Left forelimb (tissue), 1 donor: ENCODE measurements at places on chromosomes 11 and 22.

- no peak for DNase-seq
Measured at GRCh38 chr22:30990690-30991089, 21.6 kb downstream of the TUG1 start.

- no peak for DNase-seq
Measured at GRCh38 chr11:127592371-127592770, 591.8 kb upstream of the KIRREL3 start.

GRCh38 chr22:47373648-47374272 is 611.3 kb downstream of the TBC1D22A start:
- peak; percentile 18 for DNase-seq

- peak; percentile 58 for DNase-seq
Measured at GRCh38 chr11:76795290-76795935, 12.3 kb downstream of the TSKU start.

GRCh38 chr11:71421392-71421950 is 26.7 kb downstream of the DHCR7 start:
- no peak for DNase-seq

GRCh38 chr11:80727315-80727714 is 1286.5 kb upstream of the TENM4 start:
- no peak for DNase-seq

- DNase-seq = no peak
Measured at GRCh38 chr11:71996946-71997345, 1.8 kb upstream of the IL18BP start.

GRCh38 chr11:35050541-35050995 is 88.4 kb upstream of the CD44 start:
- no peak for DNase-seq

DNA sequence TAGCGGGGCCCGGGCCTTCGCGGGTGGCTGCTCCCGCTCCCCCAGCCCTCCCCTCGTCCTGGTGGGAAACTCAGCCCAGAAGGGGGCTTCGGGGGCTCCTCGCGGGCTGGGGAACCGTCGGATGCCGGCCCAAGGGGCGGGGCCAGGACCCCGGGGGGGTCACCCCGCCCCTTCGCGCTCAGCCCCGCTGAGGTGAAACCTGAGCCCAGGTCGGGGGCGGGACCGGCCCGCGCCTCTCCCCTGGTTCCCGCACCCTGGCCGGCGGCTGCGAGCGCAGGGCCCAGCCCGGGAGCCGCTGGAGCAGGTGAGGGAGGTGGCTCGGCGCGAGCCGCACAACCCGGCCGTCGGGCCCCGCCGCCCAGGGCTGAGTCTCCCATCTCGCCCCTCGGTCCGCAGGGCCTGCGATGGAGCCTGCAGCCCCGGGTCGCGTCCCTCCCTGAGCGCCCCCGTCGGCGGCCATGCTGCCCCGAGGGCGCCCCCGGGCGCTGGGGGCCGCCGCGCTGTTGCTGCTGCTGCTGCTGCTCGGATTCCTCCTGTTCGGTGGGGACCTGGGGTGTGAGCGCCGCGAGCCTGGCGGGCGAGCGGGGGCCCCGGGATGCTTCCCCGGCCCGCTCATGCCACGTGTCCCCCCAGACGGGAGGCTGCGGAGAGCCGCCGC is at the start of gene LARGE2:
Gene LARGE2 (plus strand): TSS at position 232 of the 658 bp plus-strand sequence. CDS start 227 bp downstream, at position 459.
- peak; percentile 65 for DNase-seq

DNA sequence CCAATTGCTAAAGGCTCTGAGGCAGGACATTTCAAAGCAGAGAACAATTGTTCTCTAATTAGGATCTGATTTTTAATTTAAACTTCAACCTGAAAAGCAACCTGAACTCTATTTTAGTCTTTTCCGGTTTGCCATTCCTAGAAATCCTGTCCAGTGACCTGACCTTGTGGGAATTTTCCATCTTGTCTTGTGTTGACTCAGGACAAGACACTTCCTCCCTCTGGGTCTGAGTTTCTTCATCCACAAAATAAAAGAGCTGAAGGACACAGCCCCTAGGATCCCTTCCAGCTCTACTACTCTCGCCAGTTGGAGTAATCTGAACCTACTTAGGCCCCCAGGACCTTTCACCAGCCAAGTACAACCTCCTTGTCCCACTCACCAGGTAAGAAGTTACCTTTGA is 66.5 kb upstream of the POU2AF1 start:
- no peak for DNase-seq

DNA sequence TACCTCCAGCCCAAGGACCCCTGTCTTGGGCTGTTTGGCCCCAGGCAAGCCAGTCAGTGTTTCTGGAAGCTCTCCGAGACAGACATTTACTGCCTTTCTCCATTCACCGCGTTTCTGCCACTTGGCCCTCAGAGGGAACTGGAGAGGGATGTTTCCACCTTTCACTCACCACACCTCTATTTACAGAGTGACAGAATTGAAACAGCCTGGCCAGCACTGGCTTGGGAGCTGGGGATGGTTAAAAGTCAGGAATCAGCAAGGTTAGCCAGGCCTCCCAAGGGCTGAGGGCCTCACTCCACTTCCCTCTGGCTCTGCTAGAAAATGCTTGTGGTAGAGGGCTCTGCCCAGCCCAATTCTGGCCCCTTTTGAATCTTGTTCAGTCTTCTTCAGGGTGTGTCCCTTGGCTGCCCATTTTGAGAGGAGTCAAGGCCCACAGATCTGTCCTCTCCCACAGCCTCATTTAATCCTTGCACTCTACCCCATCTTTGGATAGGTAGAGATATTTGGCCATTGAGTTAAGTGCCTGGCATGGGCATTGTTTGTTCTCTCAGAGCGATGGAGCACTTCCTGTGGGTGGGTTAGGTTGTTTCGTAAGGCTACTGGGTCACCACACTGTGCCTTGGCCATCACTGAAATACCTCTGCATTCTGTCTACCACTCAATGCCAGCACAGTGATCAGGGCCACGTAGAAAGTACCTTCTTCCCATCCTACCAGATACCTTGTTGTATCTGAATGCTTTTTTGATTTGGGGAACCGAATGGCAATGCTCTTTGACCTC is 119.2 kb downstream of the MICAL2 start:
- no peak for DNase-seq

- no peak for DNase-seq
Measured at GRCh38 chr22:43992331-43992821, 31.7 kb upstream of the PARVB start.

DNA sequence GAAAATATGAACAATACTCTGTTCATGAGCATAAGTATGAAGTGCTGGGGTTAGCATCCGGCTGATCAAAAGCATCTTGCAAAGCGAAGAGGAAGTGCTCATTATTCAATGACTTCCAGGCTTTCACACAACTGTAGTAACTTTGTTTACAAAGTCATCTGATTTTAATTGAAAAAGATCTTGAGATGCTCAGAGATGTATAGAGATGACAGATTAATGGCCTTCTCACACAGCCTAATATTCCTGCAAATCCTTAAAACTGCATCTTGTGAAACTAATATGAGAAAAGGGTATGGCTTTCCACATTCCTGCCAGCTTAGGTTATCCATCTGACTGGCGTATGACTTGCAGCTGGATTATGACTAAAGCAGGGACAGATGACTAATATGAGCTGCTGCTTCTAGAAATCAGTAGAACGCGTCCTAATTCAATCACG is 125.4 kb downstream of the CASP12 start:
- no peak for DNase-seq

- no peak for DNase-seq
Measured at GRCh38 chr22:36554098-36554497, 25.1 kb upstream of the EIF3D start.

- DNase-seq = no peak
Measured at GRCh38 chr22:34886812-34887211, 179.1 kb upstream of the ISX start.

GRCh38 chr11:115348416-115348815 is 155.8 kb downstream of the CADM1 start:
- no peak for DNase-seq

- no peak for DNase-seq
Measured at GRCh38 chr11:115581871-115582639, 77.8 kb upstream of the CADM1 start.

DNA sequence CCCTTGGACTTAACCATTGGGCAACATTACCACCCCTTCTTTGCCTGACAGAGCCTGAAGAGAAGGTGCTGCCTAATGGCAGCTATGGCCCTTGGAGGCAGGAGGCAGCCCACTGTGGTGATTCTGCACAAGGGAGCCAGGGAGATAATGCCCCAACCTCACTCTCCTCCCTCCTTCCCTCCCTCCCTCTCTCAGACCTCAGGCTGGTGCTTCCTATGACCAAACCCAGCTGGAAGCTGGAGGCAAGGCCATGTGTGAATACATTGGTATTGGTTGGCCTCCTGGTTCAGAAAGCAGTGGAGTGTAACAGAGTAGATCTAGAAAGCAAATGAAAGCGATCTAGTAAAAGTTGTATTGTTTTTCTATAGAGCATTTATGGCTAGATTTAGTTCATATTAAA is 233.1 kb downstream of the CSNK2A3 start:
- no peak for DNase-seq

DNA sequence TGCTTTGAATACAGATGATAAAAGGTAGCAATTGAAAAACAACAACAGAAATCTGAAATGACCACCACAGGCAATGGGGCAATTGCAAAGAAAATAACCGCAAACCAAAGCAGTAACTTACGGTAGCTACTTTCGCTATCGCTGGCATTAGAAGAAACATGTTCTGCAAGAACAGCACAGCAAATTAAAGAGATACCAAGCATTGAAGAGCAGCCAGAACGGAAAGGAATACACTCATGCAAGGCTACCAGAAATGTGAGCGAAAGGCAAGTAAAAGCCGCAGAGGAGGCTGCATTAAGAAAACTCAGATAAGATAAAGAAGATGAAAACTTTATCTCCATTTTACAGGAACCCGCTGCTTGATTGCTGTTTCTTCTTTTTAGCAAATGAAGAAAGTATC is 194.1 kb upstream of the CCDC90B start:
- DNase-seq = no peak

DNA sequence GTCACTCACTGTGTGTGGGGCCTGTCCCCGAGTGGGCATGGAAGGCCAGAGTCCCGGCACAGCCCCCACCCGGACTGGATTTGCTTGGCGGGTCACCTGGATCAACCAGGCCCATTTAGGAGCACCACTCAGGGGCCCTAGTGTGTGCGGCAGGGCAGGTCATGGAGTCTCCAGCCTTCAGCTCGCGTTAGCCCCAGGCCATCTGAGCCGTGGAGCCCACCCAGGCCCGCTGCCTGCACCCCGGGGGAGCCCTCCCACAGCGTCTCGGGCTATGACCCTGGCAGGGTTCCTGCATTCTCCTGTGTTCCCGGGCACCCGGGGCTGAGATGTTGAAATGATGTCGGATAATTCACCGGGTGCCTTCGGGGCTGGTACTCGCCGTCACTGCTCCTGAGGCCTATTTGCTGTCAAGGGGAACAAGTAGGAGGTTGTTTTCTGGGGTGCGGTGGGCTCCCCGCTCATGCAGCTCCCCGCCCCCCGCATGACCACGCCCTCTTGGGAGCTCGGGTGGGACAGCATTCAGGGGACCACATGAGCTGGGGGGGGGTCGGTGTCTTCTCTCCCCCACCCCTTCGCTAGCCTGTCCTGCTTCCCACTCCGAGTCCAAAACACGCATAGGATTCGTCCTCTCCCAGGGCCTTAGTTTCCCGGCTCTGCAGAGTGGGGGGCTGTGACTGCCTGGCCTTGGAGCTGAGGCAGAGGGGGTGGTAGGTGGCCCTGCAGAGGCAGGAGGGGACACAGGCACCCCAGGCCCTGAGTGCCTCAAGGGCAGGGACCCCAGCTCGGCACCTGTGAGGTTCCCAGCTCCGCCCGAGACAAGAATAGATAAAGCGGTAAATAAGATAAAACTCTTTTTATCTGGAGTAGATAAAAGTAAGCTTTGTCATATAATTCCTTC is 77.2 kb downstream of the KCNQ1 start:
- DNase-seq = peak; percentile 62

DNA sequence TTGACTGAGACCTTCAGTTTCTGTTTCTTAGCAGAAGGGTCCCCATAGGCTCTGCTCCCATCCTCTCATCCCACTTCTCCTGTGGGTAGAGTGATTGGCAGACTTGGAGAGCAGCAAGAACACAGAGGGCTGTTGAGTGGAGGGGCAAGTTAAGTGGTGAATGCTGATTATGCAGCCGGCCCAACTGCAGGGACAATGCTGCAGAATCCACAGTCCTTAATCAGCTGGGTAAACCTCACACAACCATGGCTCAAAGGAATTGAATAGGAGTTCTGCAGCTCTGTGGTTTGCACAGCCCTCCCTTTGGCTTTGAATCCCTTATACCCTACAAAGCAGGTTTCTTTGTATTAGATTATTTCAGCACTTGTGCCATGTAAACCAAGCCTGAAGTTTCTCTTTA is 161.1 kb downstream of the NAV2 start:
- DNase-seq = no peak

GRCh38 chr22:43126501-43127165 is 16.1 kb downstream of the BIK start:
- DNase-seq = no peak

GRCh38 chr22:45154383-45154782 is 9.3 kb upstream of the NUP50 start:
- no peak for DNase-seq

DNA sequence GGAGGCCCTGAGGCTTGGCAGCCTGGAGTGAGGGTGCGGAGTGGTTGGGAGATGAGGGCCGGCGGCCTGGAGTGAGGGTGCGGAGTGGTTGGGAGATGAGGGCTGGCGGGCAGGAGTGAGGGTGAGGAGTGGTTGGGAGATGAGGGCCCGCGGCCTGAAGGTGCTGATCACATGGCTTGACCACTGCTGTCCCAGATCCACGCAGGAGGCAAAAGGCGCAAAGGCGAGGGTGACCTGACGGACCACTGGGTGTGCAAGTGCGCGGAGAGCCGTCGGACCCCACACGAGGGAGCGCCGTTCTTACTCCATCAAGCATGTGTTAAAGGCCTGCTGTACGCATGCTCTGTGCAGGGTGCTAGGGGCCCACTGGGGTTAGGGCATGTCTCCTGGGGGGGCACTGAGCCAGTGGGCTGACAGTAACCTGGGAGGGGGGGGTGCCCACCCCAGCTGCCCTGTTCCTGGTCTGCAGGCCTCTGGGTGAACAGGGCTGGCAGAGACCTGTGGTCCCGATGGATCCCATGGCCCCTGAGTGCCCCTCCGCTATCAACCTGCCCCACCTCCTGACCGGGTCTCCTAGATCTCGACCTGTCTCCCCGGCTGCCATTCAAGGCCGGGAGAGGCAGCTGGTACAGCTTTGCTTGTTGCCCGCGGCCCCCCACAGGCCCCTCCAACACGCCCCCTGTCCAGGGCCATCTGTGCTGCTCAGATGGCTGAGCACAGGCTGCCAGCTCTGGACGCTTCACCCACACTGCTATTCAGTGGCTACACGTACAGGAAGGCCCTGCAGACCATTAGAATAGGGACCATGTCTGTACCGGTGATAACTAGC is 21.1 kb downstream of the MRGPRD start:
- no peak for DNase-seq

- no peak for DNase-seq
Measured at GRCh38 chr11:17405232-17406005, 17.0 kb upstream of the KCNJ11 start.
